ENCODE measurements at places on chromosomes 1 and 21.

- DNase-seq: no peak
These were observed 321.3 kb downstream of the KIF26B start for GRCh38 chr1:245475961-245476516.

DNA sequence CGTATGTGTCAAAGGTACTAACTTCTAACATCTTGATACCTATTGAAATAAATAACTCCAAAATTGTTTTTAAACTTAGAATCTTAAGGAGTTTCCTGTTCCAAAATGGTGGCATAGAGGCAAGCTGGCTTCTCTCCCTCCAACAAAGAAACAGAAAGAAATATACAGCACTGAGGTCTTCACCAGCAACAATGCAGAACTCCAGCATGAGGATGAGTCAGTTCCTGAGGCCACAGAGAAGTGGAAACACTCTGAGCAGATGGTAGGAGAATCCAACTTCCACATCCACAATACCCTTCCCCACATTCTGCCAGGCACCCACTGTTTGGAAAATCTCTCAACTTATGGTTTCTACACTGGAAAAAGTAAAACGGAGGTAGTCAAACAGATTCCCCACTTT is 12.2 kb upstream of the PPIH start:
- DNase-seq: no peak

- DNase-seq: no peak
These were observed 70.6 kb upstream of the RAB3GAP2 start for GRCh38 chr1:220342853-220343252.

DNA sequence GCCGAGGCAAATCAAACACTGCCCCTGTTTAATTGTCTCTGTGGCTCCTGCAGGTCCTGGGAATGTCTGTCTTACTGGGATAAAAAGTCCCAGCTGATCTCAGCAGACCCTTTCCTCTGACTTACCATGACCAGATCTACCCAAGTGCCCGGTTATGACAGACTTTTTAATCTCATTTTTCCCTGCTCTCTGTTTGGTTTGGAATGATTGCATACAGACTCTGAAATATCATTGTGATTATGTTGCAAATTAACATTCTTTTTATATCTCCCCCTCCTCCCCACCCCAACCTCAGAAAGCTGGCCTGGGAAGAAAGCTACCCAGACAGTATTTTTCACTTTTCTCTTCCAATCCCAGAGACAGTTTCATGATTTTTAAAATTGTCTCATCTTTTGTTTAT is 16.3 kb downstream of the RAB7B start:
- DNase-seq: no peak

DNA sequence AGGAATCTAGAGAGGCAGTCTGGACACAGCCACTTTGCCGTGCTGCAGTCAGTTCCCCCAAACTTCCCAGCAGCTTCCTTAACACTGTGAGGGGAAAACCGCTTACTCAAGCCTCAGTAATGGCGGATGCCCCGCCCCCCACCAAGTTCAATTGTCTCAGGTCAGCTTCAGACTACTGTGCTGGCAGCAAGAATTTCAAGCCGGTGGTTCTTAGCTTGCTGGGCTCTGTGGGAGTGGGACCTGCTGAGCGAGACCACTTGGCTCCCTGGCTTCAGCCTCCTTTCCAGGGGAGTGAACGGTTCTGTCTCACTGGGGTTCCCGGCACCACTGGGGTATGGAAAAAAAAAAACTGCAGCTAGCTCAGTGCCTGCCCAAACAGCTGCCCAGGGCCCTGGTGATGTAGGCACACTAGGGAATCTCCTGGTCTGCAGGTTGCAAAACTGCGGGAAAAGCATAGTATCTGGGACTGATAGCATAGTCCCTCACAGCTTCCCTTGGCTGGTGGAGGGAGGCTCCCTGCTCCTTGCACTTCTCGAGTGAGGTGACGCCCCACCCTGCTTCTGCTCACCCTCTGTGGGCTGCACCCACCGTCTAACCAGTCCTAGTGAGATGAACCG is 23.7 kb upstream of the HFM1 start:
- DNase-seq: no peak

DNA sequence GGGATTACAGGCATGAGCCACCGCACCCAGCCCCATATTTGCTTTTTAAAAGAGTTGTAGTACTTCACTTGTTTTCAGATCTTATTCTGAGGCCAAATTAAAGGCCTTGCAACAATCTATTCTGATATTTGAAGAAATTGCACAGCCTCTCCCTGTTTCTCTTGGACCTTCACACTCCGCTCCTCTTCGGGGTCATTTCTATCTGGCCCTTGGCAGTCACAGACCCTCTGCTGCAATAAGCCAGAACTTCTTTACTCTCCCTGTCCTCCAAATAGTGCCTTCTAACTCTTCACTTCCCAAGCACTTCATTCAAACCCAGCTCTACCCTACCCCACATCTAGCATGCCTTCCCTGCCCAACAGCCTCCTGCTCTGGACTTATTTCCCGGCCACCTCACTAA is 110.7 kb downstream of the LAMC2 start:
- DNase-seq: no peak

- DNase-seq: no peak
These were observed 86.9 kb downstream of the ADAMTS1 start for GRCh38 chr21:26758083-26758880.

DNA sequence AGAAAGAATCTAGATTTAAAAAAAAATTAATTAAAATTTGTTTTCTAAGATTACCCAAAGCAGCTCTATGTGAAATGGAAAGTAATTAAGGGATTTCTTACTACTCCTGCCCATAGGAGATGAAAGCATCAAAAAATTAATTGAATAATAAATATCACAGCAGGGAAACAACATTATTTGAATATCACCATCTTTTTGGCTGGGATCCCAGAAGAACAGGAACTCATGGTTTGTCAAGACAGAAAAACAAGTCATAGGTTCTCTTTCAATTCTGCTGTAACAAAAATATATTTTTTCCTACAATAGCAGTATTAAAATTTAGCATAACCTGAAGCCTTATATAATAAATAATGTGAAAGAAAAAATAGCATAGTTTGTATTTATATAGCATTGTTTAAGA is 1713.4 kb downstream of the NCAM2 start:
- no peak for DNase-seq

DNA sequence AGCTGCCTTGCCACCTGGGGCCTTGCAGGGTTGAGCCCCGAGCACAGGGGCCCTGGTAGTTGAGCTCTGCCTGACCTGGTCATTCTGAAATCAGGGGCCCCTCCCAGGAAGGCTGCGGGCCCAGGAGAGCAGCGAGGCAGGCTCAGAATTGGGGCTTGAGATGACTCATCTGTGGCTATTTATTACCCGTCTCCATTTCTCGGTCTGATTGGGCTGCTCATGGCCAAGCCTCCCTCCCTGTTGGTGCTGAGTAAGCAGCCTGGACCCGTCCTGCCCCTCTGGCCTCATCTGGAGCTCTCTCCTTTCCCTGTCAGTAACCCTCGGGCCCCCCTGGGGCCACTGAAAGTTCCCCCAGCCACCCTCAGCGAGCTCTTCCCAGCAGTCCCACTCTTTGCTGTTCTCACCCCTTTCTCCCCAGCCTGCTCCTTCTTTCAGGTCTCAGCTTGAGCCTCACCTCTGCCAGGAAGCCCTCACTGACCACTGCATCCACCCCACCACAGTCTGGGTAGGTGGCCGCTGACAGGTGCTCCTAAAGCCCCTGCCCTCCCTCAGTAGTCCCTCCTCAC is 11.0 kb upstream of the TNFRSF8 start:
- DNase-seq: no peak

DNA sequence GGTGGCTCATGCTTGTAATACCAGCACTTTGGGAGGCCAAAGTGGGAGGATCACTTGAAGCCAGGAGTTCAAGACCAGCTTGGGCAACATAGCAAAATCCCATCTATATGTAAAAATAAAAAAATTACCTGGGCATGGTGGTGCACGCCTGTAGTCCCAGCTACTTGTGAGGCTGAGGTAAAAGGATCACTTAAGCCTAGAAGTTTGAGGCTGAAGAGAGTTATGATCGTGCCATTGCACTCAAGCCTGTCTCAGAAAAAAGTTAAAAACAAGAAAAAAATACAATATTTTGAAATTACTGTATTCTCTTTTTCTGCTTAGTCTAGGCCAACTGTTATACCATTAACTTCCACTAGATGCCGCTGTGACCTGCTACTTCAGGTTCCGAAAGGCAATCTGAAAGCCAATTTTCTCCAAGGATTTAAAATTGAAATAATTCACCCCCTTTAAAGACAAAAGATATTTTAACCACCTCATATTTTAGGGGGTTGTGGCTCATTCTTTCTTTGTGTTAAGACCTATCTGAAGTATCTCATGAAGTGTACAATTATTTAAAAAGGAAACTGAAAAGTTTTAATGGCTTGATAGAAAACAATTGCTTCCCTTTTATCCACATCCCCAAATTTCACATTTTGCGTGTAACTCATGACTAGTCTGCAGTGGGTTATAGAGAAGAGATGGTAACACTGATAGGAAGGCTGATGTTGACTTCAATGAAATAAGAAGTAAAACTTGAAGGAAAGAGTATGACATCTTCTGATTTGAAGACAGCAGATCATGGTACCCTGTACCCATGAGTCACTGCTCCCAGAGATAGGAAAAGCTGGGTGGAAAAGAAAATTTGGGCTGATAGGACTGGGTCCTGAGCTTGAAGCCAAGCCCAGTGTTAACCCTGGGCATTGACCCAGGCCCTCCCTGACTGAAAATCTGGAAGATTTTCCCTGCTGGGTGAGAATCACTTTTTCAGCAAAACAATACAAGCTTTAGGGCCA is 24.4 kb upstream of the CLDN14 start:
- no peak for DNase-seq

DNA sequence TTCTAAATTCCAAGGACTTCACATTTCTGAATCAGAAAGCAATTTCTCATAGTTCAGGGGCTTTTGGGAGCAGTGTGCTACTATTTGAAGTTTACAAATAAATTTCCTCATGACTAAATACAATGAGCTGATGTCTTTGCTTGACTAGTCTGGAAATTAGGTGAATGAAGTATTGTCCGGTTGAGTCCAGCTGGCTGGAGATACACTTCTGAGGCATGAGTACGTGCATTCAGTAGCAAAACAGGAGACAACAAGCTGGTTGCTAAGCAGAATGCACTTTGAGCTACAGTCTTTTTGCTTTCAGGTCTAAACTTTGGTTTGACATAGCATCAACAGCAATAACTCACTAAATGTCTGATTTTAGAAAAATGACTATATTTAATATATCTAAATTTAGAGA is 27.1 kb downstream of the ZNHIT6 start:
- no peak for DNase-seq

DNA sequence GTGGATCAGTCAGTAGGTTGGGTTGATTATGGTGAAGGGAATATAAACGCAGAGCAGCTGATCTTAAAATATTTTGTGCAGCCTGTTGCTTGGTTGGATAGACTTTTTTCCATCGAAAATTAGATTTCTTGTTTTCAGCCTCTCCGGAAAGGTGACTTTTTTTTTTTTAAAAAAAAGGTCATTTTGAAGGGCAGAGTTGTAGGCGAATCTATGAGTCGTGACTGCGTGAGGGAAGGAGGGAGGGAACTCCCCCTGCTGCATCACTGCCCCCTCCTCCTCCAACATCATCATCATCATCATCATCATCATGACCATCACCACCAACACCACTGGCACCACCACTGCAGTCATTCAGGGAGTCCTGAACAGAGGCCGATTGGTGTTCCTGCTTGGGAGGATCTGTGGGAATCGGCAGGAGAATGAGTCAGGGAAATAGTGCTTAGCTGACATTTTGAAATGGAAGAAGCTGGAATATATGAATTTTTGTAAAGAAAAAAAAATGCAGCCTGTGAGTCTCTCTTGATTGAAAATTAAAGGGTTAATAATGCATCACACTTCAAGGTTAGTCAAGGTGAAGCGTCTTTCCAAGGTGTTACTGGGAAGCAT is 1.2 kb downstream of the ATP1B1 start:
- no peak for DNase-seq

DNA sequence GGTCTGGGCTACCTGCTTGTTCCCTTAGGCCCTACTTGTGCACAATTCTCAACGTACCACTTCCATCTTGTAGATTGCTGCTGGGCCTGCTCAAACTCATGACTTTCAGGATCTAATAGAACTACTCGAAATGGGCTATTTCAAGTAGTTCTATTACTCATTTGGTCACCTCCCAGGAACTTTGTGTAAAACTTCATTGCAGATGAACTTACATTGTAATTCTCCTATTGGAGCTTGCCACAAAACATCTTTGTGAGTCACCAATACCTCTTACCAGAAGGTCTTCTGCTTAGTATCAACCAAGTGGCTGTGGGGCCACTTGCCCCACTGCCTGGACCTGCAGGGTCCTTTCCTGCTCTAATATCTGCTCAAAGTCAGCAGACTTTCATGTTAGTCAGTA is 10.7 kb upstream of the MYOCOS start:
- no peak for DNase-seq

DNA sequence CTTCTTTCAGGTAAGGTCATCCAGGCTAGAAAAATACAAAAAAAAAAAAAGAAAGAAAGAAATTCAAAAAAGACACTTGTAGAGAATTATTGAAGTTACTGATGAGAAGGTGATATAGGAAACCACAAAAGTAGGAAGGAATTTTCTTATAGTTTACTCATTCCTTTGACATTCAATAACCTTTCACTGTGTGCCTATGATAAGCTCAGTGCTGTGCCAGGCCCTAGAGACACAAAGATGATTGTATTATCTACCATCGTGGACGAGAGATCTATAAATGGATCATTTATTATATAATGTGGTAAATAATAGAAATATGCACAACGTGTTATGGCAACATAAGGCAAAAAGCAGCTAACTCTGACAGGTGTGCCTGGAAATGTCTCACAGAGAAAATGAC is 109.6 kb upstream of the NGF start:
- DNase-seq: no peak

DNA sequence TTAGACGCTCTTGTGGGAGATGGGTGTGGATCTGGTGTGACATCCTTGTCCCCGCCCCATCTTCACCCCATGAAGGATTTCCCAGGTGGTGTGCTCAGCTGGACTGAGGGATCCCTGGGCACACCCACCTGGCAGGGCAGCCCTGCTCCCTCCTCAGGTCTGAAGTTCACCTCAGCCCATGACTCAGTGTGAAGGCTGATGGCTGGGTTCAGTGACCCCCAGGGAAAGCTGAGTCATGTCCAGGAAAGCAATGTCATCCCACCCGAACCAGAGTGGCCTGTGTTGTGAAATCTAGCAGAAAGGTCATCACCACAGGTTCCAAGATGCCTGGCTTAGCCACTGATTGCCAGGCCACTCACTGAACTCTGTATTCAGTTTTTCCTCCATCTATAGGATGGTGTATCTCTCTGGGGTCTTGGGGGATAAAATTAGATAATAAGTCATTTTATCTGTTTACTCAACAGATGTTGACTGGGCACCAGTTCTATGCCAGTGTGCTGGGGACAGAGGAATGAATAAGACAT is 97.7 kb upstream of the JUN start:
- no peak for DNase-seq

DNA sequence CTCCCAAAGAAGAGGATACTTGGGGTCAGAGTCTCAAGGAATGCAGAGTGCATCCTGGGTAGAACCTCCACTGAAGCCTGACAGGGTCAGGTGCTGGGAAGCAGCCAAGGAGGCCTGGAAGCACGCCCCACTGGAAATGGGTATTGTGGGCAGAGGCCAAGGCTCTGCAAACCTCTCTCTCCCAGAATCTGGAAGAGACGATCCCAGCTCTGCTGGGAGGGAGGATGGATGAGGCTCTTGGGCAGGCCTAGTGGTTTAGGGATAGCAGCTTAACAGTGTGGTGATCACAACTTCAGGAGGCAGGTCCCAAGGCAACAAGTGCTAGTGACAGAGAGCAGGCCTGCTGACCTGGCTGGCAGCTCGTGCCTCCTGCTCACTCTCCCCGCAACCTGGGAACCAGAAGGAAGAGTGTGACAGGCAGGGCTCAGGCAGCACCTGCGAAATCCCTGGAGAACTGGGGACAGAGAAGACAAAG is 641.0 kb downstream of the PLPP3 start:
- DNase-seq: no peak

- no peak for DNase-seq
These were observed 167.5 kb downstream of the ZNF281 start for GRCh38 chr1:200242110-200243041.

All from stimulated activated CD4-positive, alpha-beta T cell treated with anti-CD3 and anti-CD28 coated beads, Interleukin-1b, Interleukin-23, amount 100 ng/mL, for 1 hour (primary cell).